ENCODE measurements at places on chromosomes 4 and X.

DNA sequence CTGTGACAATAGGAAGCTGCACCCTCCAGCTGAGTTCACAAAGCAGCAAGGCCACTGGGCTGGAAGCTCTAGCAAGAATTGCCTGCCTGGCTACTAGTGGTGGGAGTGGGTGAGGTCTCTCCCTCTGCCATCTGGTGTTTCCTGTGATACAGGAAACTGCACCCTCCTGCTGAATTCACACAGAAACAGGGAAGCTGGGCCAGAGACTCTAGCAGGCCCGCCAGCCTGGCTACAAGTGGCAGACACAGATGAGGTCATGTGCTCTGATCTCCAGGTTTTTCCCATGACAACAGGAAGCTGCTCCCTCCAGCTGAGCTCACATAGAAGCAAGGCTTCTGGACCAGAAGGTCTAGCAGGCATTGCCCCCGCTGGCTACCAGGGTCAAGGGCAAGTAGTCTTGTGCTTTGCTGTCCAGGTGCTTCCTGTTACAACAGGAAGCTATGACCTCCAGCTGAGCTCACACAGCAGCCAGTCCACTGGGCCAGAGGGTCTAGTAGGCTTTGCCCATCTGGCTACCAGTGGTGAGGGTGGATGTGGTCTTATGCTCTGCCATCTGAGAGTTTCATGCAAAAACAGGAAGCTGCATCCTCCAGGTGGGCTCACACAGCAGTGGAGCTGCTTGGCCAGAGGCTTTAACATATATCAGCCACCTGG is 41.5 kb upstream of the ZXDA start:
- no peak for DNase-seq

GRCh38 chr4:183645326-183645725 is 13.7 kb downstream of the RWDD4 start:
- DNase-seq = no peak

DNA sequence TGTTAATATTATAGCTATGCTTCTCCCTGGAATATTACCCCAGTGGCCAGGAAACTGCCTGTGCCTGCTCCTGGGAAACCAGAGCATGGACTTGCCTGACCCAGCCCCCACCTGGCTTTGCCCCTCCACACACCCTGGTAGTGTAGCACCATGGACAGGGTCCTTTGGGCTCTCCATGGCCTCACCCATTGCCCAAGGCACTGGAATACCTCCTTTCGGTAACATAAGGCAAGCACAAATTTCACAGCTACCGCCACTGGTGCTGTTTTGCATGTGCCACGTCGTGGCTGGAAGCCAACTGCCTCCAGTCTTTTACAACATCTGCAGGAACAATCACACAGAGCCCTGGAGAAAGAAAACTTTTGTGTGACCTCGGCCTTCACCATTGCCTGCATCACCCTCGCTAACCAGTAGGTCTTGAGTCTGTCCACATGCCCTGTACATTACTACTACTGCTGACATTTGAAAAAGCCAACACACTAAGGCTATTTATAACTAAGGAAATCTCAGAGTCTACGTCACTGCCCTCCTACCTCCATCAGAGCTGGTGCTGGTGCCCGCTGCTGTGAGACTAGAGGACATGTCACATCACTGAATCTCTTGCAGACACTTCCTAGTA is 47.7 kb downstream of the HPGD start:
- no peak for DNase-seq

- no peak for DNase-seq
These were observed 69.5 kb downstream of the SHROOM2 start for GRCh38 chrX:9855561-9856283.

GRCh38 chrX:48997865-48998264 is 4.2 kb downstream of the GRIPAP1 start:
- DNase-seq = no peak

Measured in epithelial cell of proximal tubule (primary cell).